ENCODE measurements at places on chromosomes 7 and 10.

DNA sequence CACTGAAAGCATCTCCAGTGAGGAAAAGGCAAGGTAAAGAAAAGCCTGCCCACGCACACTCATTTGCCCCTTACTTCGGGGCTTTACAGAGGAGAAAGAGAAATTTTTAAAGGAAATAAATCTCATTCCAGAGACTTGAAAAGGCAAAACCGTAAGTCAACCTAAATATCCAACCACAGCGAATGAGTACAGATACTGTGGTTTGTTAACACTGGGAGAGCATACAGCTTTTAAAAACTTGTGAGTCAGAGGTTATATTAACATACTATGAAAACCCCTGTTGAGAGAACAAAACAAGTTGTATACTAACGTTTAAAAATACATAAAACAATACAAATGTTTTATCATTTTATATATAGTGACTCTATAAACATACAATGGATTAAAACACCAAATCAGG lies 28.6 kb upstream of the ST7 start:
- no peak for DNase-seq

GRCh38 chr7:90951986-90952954 lies 312.0 kb upstream of the FZD1 start:
- DNase-seq, result peak; percentile 17

- peak; percentile 83 for DNase-seq
Observed at GRCh38 chr7:132751244-132751647, 175.0 kb upstream of the PLXNA4 start.

- DNase-seq, result no peak
Observed at GRCh38 chr10:62426600-62426999, 52.4 kb downstream of the ZNF365 start.

DNA sequence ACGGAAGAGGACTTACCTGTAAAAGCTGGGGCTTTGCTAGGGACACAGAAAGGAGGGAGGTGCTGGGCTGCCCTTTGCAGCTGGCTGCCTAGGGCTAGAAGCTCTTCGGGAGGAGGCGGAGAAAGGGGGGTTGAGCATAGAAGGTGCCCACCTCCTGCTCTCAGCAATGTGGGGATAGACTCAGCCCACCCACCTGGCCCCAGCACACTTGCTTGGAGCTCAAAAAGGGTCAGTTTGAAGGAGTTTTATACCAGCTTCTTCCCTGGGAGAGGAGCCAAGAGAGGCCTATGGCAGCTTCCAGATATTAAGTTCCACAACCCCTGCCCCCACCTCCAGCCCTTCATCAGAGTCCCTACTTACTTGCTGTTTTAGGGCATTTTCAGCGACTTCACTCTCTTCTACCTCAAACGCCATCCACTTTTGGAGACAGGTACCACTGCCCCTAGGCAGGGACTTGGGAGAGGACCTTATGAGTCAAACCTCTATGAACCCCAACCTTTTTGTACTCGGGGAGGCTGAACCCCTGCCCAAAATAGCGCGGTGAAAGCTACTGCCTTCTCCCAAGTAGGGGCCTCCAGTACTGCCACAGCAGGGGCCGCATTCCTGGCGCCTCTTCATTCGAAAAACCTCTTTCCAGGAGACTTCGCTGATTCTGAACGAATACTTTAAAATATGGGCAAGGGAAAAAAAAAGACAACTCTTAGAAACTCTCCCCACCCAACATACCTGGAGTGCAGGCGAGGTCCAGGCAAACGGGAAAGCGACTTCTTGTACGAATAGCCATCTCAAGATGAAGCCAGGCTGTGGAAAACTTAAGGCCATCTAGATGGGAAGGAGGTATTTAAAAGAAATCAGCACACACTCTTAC lies 1.2 kb upstream of the EVX1 start:
- DNase-seq, result no peak

DNA sequence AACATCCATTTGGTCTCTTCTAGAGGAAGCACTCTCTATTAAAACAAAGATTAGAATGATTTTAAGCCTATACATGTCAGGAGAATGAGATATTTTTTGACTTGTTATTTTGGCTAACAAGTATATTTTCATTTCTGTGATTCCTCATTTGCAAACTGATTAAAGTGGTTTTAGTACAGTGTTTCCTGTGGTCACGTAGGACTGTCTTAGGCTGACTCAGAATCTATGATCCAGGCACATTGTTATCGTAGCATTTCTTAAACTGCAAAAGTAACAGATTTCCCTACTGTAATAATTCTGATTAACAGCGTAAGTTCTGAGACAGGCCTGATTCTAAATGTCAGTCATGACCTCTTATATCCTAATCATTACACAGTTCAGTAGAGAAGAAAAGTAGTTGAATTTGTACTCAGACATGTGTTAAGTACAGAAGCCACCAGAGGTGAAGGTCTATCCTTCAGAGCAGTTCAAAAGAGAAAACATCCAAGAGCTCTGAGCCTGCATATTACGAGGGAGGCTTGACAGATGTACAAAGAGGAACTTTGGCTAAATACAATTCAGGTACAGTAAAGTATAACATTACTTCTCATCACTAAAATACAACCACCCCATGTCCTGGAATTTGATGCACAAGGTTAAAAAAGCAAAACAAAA lies 124.1 kb upstream of the TEX47 start:
- no peak for DNase-seq

GRCh38 chr7:29289156-29290021 lies 94.8 kb downstream of the CHN2 start:
- no peak for DNase-seq

GRCh38 chr10:1716839-1717238 lies 20.5 kb downstream of the ADARB2 start:
- no peak for DNase-seq

- DNase-seq, result no peak
Observed at GRCh38 chr10:128642502-128642901, 516.3 kb upstream of the MKI67 start.

DNA sequence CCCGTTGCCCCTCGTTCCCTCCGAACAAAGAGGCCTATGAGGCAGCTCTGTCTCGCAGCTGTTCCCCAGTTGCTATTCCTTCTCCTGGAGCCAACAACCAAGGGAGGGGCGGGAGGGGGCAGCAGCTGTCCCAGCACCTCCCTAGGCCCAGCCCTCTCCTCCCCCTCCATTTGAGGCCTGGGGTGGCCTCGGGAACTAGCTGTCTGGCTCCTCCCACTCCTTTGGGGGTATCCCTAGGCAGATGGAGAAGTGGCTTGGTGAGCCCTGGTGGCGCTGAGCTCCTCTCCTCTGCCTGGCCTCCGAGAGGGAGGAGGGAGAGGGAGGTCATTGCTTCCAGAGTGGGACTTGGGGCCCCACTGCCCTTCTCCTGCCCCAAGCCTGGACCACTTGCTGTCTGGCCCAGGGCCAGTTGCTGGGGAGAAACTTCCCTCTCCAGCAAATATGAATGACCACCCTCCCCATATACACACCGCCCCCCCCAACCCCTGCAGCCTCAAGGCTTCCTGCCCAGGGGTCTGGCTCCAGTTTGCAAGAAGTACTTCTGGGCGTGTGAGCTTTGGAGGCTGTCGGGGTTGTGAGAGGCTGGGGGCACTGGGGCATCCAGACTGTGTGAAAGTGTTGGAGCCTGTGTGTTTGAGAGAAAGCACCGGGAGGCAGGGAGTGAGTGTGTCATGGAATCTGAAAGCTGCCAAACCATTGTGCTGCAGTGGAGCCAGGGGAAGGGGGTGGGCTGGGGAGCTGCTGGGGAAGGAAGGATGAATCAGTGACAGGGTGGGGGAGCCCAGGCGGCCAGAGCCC lies 3.1 kb downstream of the FLNC start:
- DNase-seq, result peak; percentile 93

GRCh38 chr7:138001529-138002095 lies at the start of gene CREB3L2:
TSS of gene CREB3L2 (minus strand) at chr7:138002086. CDS start at chr7:138001705, 381 bp downstream.
- DNase-seq, result no peak

- no peak for DNase-seq
Observed at GRCh38 chr10:79127151-79127961, 58.6 kb downstream of the ZMIZ1 start.

DNA sequence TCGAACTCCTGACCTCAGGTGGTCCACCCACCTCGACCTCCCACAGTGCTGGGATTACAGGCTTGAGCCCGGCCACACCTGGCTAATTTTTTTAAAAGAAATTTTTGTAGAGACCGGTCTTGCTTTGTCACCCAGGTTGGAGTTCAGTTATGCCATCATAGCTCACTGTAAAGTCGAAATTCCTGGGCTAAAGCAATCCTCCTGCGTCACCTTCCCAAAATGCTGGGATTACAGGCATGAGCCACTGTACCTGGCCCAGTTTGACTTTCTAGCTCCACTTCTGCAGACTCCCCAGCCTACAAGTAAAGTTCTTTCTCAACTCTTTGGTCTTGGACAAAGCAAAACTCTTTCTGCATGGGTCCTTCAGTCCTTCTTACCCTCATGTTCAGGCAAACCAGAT lies 214.1 kb downstream of the SKIDA1 start:
- no peak for DNase-seq

DNA sequence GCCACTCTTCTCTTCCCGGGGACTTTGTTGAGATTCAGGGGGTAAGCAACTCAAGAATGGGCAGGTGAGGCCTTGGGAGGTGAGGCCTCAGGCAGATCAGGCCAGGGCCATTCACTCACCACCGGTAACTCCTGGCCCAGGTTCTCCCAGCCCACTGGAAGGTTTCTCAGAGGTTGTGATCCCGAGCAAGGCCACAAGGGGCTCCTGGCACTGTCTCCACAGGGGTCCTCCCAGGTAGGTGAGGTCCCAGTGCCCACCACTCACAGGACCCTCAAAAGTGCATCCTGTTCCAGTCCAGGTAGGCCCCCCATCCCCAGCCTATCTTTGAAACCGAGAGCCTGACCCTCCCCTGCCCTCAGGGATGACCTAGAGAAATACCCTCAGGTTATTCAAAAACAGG lies 236.1 kb downstream of the BUB3 start:
- DNase-seq, result no peak

GRCh38 chr10:114545071-114545470 lies 113.0 kb downstream of the ABLIM1 start:
- no peak for DNase-seq

DNA sequence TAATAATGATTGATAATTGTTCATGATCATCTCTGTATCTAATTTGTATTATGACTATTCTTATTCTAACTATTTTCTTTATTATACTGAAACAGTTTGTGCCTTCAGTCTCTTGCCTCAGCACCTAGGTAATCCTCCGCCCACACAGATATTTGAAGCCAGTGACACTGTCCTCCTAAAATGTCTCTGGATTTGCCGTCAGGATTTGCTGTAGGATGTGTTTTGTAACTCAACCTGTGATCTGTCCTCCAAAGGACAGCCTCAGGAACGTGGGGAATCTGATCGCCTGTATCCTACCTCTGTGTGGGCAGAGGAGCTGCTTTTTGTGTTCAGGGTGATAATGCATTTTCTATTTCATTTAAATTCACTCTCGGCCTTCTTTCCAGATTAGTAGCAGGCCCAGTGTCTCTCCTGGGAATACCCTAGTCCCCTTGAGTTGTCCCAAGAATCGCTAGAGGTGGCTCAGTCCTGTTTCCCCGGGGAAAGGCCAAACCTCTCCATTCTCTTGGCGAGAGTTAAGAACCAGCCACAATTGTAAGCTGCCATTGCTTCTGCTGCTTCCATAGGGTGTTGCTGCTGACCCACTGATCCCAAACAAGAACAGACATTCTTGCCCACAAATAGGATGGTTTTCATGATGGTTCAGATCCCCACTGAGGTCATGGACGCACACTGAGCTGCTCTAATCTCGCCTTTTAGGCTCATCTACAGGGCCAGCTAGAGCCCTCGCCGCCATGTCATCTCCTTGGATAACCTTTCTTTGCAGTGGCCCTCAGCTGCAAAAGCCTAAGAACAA lies 136.2 kb upstream of the KCNMA1 start:
- DNase-seq, result no peak

- no peak for DNase-seq
Observed at GRCh38 chr10:3805201-3805790, 20.3 kb upstream of the KLF6 start.

DNA sequence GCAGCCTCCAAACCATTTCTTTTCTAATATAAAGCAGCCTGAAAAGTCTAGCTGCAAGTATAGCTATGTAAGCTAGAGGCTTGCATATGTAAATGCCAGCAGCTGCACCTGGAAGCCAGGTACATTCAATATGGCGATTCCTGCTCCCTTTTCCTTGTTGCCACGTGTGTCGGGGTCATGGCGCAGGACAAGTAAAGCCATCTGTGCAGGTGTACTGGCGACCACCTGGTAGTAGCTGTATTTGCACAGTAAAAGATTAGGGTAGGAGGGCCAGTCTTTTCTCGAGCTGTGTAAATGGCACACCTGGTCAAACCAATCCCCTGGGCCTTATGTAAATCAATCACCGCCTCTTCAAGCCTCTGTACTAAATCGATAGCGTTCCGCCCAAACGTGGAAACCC lies 484.5 kb downstream of the MAGI2 start:
- no peak for DNase-seq

Measured in umbilical cord (tissue), 2 donors.